ENCODE measurements at places on chromosomes 5 and 9. TPM values are rescaled to one million over a fixed set of nuclear protein-coding genes. Genes with fewer than 3 reads are reported as not detected.

The IFNK gene
- total RNA-seq: not detected

The CDKN2B-AS1 gene
- 6.4 TPM for total RNA-seq

The PLK2 gene
- total RNA-seq: 400 TPM

The HTR1A gene
- not detected for total RNA-seq

The SHISAL2B gene
- total RNA-seq: not detected

The CTNND2 gene
- 1.9 TPM for total RNA-seq

The IPPK gene
- 9.6 TPM for total RNA-seq

The COL5A1 gene
- total RNA-seq: 171 TPM

The HAPLN1 gene
- 1.3 TPM for total RNA-seq

Measured in fibroblast of the aortic adventitia (primary cell).